ENCODE measurements at places on chromosomes 5 and 9.

DNA sequence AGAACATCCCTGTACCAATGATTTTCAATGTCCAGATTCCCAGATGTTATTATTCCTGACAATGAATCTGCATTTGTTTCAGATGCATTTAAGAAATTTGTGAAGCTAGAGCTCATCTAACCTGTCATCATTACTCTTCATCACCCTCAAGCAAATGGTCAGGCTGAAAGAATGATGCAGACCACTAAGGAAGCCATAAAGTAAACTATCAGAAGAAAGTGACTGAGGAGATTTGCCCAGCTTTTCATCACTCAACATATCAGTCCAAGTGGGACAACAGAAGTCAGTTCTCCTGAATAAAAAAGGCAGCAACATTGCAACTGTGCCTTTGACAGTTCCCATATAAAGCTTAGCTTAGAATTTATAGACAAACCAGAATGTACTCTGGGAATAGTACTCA, 419.9 kb downstream of the PDE4D start:
- DNase-seq: no peak

- DNase-seq: peak; percentile 19
Observed at GRCh38 chr5:172641359-172642050, 442 bp downstream of the NEURL1B start.

DNA sequence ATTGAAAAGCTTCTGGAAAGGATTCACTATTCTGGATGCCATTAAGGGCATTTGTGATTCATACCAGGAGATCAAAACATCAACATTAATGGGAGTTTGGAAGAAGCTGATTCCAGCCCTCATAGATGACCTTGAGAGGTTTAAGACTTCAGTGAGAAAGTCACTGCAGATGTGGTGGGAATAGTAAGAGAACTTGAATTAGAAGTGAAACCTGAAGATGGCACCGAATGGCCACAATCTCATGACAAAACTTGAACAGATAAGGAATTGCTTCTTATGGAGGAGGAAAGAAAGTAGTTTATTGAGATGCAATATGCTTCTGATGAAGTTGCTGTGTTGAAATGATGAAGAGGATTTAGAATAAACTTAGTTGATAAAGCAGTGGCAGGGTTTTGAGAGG, 254.6 kb upstream of the SLC24A2 start:
- no peak for DNase-seq

- DNase-seq: peak; percentile 55
Observed at GRCh38 chr5:128084228-128085167, 932 bp downstream of the SLC12A2 start.

DNA sequence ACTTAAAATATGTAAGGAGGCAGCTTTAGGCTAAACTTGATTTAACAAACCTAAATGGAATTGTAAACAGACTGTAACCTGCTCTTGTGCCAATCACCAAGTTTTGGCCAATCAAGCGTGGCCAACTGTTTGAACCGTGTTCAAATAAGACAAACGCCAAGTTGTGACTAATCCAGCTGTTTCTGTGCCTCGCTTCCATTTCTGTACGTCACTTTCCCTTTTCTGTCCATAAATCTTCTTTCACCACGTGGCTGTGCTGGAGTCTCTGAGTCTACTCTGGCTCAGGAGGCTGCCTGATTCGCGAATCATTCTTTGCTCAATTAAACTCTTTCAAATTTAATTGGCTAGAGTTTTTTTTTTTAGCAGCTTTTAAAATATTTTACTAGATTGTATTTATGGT, 71.3 kb downstream of the LIX1 start:
- no peak for DNase-seq

- no peak for DNase-seq
Observed at GRCh38 chr5:51746023-51746422, 362.8 kb downstream of the ISL1 start.

DNA sequence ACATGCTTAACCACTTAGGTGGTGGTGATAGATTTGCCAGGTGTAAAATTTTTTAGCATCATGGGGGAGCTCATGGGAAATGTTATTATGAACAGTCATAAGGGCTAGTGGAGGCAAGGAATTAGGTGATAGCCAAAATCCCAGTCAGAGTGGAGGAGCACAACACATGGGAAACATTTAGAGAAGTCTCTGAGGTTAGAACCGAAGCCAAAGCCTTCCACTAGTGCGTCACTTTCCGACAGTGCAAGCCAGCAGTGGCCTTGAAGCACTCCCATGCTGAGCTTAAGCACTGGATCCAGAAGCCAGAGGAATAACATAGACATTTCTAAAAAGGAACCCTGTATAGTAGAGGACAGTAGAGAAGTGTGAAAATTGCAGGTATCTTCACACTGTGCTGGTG, 101.5 kb upstream of the SNX2 start:
- no peak for DNase-seq

DNA sequence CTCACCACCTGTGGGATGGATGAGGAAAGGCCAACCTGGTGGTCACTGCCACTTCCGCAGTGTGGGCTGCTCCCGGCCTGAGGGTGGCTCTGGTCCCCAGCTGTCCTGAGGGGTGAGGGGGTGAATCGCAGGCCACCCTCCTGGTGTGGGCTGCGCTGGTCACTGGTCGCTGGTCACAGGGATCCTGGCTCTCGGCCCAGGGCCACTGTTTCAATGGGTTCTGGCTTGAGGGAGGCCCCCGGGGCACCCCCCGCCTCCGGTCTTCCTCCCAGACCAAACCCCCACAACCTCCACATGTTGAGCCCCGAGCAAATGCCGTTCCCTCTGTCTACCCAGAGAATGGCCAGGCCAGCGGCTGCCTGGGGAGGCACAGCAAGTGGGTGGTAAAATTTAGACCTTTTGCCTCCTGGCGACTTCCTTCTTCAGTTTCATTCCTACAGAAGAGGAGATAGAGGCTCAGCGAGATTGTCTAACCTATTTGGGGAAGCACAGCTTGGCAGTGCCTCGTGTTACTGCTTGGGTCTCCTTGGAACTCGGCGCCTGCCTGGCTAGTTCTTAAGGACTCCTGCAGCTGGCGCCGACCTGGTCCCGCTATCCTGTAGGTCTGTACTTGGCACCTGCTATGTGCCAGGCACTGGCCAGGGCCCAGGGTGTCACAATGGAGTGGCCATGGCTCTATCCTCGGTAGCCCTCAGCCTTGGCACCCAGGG, 48.2 kb downstream of the RXRA start:
- no peak for DNase-seq

- no peak for DNase-seq
Observed at GRCh38 chr9:108662091-108662875, 193.5 kb downstream of the ACTL7B start.

GRCh38 chr9:106588626-106589025, 274.3 kb upstream of the ZNF462 start:
- DNase-seq: no peak

DNA sequence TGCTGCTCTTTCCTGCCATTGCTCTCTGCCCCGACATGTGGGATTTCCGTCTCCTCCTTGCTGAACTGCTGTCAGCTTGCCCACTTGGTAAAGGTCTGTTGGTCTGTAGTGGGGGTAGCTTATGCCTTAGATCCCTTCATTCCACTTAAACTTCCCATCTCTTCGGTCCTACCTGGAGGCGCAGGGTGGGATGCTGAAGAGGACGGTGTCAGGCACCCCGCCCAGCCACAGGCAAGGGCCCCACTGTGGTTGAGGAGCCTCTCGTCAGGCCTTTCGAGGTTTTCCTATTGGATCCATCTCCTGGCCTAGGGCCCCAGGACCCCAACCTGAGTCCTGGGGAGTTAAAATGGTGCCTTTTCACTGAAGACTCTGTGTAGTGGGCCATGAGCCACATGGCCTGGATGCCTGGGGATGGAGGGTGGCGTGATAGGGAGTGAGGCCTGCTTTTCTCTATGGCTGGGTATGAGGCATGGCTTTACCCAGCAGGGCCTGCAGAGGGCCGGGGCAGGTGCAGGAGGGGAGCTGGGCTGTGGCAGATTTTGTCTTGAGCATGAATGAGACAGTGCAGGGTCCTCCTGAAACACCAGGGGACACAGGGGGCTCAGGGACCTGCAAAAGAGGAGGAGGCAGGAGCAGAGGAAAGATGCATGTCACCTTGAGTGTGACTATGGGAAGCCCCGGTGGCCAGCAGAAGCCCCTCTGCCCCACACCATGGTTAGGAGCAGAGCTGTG, 25.8 kb upstream of the RNF130 start:
- no peak for DNase-seq

- DNase-seq: peak; percentile 76
Observed at GRCh38 chr5:146878476-146879172, at the start of gene PPP2R2B. TSS of gene PPP2R2B (minus strand) at chr5:146878757.

- no peak for DNase-seq
Observed at GRCh38 chr5:112689155-112689909, 48.4 kb upstream of the APC start.

DNA sequence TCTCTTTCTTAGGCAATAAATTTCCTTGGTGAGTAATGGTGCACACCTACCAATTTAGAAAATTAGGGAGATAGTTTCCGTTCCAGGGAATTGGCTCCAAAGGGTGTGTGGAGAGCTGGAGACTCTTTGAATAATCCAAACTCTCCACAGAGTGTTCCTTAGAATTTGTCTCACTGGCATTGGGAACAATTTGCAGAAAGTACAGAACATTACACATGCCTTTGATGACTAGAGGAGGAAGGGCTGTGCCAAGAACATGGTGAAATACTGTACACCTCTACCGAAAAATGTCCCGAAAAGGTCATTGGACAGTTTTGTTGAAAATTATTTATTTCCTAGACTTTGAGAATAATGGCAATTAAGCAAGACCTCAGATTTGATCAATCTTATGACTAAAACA, 214.2 kb upstream of the MPDZ start:
- no peak for DNase-seq

- no peak for DNase-seq
Observed at GRCh38 chr9:136196404-136197083, 8.4 kb downstream of the LHX3 start.

- DNase-seq: no peak
Observed at GRCh38 chr9:113525205-113525604, 61.7 kb downstream of the RGS3 start.

- DNase-seq: no peak
Observed at GRCh38 chr5:132422720-132423437, 53.4 kb downstream of the SLC22A5 start.

DNA sequence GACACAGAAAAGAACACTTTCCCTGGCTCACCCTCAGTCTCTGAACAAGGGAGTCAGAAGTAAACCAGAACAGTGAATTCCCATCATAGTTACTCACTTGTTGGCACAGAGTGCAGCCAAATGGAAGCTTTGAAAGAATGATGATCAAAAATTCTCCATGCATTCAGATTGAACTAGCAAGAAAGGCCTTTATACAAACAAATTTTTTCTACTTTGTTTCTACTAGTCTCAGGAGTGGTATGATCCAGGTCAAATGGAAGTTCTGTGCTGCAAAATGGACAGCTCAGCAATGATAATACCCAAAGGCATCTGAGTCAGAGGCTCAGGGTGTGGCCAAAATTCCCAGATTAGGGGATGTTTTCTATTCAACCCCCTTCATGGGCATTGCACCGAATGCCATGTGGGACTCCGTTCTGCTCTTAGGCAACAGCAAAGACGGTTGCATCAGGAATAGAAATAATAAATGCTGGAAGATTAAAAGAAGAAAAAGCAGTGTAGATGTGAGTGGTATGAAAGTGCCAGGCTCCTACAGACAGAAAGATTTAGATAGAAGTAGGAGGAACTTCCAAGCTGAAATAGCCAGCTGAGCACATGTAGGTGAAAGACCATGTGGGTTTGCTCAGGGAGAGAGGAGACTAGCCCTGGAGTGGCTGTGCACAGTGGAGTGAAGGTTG, 24.0 kb upstream of the ASPN start:
- no peak for DNase-seq

DNA sequence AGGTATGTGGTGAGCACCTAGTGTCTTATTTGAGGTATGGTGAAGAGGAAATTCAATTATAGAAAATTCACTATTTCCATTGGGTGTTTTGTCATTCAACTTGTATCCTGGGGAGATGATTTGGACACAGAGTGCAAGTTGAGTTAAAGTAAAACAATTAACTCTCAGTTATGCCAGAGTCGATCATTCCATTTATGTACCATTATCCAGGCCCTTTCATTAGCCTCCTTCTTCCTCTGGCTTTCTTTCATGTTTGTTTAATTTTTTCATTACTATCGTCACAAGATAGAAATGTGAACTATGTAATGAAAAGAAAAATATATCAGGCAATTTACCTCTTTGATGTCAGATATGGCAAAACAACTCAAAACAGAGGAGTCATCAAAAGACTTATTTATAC, 1347.2 kb upstream of the NUDT12 start:
- no peak for DNase-seq

DNA sequence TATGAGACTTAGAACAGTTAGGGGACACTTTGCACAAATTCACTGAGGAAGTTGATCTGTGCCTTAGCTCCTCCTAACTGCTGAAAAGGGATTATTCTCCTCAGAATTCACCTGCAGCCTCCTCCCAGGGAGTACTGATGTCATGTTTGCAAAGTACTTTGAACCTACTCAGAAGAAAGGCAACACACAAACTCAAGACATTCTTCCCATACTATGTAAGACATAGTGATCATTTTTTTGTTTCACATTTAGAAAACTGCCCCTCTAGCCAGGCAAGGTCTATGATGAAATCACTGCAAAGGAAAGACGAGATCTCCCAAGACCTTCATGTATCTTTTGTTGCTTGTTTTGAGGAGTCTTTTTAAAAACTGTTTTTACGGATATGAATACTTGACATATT, 10.6 kb upstream of the VLDLR start:
- DNase-seq: no peak

DNA sequence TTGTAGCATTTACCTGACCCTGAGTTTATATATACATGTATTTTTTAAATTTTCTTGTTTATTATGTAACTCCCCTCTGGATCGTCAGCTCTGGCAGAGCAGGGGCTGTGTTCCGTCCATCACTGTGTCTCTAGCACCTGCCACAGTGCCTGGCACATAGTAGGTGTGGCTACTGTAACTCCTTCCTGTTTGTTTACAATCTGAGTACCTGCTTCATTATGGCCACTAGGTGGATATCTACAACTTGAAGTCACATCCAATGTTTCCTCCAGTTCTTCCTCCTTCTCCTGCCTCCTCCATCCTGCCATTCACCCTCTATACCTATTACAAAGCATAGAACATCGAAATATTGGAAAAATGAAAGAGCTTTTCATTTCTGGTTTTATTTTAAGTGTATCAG, 14.2 kb upstream of the PPP1R2B start:
- DNase-seq: no peak

GRCh38 chr9:99057665-99058625, 47.0 kb upstream of the TGFBR1 start:
- DNase-seq: no peak

DNA sequence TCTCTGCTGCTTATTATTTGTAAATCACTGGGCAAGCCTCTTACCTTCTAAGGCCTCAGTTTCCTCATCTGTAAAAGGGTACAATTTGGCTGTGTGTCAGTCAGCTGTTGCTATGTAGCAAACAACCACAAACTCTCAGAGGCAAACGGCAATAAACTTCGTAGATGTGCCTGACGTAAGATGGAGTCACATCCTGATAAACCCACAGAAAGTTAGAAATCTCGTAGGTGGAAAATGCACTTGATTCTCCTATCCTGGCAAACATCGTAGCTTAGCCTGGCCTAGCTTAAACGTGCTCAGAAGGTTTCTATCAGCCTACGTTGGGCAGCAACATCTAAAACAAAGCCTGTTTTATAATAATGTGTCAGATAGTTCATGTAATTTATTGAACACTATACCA, 35.0 kb upstream of the UNC5A start:
- DNase-seq: no peak

Data from anterior cingulate cortex (tissue), 58 donors.